ENCODE measurements at places on chromosomes 7 and 10. TPM values are rescaled to one million over a fixed set of nuclear protein-coding genes. Genes with fewer than 3 reads are reported as not detected.

SHH gene
- total RNA-seq = 0.20 TPM

SLC29A3 gene
- 1.8 TPM for total RNA-seq

ASB10 gene
- not detected for total RNA-seq

GCK gene
- not detected for total RNA-seq

NODAL gene
- total RNA-seq = not detected

CALN1 gene
- total RNA-seq = not detected

RELN gene
- total RNA-seq = 27.9 TPM

CUZD1 gene
- total RNA-seq = 1.5 TPM

VKORC1L1 gene
- total RNA-seq = 19.4 TPM

CYP3A5 gene
- not detected for total RNA-seq

KLF14 gene
- total RNA-seq = not detected

SLC26A3 gene
- not detected for total RNA-seq

PLA2G12B gene
- not detected for total RNA-seq

CUBN gene
- 6.8 TPM for total RNA-seq

ZCWPW1 gene
- total RNA-seq = 0.98 TPM

TRIL gene
- total RNA-seq = 0.64 TPM

AFAP1L2 gene
- total RNA-seq = 0.25 TPM

TMEM139 gene
- total RNA-seq = not detected

CPEB3 gene
- 0.73 TPM for total RNA-seq

SYT15B gene
- not detected for total RNA-seq

DOCK1 gene
- 40.0 TPM for total RNA-seq

ZNF117 gene
- total RNA-seq = 5.0 TPM

RGS10 gene
- total RNA-seq = 61.0 TPM

TIMM23B gene
- 10.5 TPM for total RNA-seq

TM9SF3 gene
- total RNA-seq = 64.2 TPM

GDF2 gene
- total RNA-seq = not detected

IFRD1 gene
- total RNA-seq = 31.8 TPM

SEC31B gene
- total RNA-seq = 0.89 TPM

ADCY1 gene
- 0.07 TPM for total RNA-seq

MYL7 gene
- total RNA-seq = not detected

TMEM236 gene
- total RNA-seq = 0.80 TPM

OR6B1 gene
- total RNA-seq = not detected

PSD gene
- total RNA-seq = not detected

ATG9B gene
- not detected for total RNA-seq

ATP6V0A4 gene
- 0.13 TPM for total RNA-seq

ITPRID1 gene
- total RNA-seq = not detected

SMURF1 gene
- 11.1 TPM for total RNA-seq

LRRC61 gene
- 1.00 TPM for total RNA-seq

ZNF488 gene
- total RNA-seq = 0.07 TPM

PNLIPRP3 gene
- total RNA-seq = not detected

MLXIPL gene
- total RNA-seq = not detected

NXPH1 gene
- total RNA-seq = not detected

COBL gene
- total RNA-seq = not detected

PRPS1L1 gene
- total RNA-seq = not detected

ITGA8 gene
- total RNA-seq = 0.53 TPM

WASL gene
- total RNA-seq = 13.8 TPM

CAV1 gene
- total RNA-seq = 1,819 TPM

MYPN gene
- 0.79 TPM for total RNA-seq

CHST3 gene
- total RNA-seq = 12.9 TPM

MMD2 gene
- total RNA-seq = not detected

ZNF716 gene
- total RNA-seq = not detected

DYDC2 gene
- not detected for total RNA-seq

TLX1 gene
- not detected for total RNA-seq

HABP2 gene
- not detected for total RNA-seq

GSTO2 gene
- 0.30 TPM for total RNA-seq

CYP2C18 gene
- total RNA-seq = not detected
